ENCODE measurements at places on chromosomes 12 and 14.

DNA sequence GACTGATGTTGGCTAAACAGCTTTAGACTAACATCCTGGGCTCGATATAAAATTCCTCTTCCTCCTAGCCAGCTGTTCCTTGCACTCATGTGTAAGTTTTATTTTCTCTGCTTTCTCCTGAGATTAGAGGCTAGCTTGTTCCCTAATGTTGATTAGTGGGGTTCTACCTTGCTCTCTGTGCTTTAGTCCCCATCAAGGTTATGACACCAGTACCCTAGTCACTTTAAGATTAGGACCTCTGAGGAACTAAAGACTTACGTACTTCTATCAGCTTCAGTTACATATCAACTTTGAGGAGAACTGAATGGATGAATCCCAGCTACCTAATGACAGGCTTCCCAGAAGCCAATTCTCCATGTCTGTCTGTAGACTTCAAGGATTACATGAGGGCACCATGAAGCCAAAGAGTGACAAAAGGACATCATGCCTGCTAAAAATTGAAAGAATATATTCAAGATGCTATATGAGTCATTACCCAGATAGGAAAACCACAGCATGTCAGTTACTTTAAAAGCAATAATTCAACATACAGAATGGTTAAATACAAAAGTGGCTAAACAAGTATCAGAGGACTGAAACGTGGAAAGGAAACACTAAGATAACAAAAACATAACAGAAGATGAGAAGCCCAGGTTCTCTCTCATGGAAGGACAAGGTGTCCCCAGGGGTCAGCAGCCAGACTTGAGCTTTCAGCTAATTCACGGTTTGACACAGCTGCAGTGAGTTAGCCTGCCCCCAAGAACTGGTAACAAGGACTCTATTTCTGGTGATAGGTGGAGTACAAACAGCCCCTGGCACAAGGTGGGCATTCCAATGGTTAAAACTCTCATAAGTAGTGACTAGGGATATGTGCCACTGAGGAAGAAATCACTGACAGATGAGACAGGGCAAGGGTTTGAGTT is 20.4 kb downstream of the ADAM20 start:
- no peak for DNase-seq

- no peak for DNase-seq
Measured at GRCh38 chr14:56087671-56088471, 30.3 kb upstream of the PELI2 start.

- DNase-seq, result no peak
Measured at GRCh38 chr12:93019212-93019927, 90.3 kb upstream of the EEA1 start.

- no peak for DNase-seq
Measured at GRCh38 chr14:101830271-101830670, 68.8 kb downstream of the PPP2R5C start.

DNA sequence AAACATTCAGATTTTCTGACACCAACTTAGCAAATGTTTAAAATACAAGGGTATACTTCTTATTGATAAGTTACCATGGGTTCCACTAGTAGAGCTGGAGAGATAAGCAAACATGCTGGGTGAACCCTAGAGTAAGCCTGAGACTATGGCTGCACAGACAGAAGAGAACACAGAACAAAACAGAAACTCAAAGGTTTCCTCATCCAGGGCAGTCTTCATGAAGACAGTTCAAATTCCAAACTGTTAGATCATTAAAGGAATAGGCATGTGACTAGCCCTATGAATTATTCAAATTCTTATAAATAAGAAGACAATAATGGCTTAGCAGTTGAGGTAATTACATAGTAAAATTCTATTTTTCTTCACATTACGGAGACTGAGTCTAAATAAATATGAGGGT is 28.1 kb downstream of the BTBD7 start:
- no peak for DNase-seq

- no peak for DNase-seq
Measured at GRCh38 chr12:51829641-51830040, 18.9 kb downstream of the FIGNL2 start.

DNA sequence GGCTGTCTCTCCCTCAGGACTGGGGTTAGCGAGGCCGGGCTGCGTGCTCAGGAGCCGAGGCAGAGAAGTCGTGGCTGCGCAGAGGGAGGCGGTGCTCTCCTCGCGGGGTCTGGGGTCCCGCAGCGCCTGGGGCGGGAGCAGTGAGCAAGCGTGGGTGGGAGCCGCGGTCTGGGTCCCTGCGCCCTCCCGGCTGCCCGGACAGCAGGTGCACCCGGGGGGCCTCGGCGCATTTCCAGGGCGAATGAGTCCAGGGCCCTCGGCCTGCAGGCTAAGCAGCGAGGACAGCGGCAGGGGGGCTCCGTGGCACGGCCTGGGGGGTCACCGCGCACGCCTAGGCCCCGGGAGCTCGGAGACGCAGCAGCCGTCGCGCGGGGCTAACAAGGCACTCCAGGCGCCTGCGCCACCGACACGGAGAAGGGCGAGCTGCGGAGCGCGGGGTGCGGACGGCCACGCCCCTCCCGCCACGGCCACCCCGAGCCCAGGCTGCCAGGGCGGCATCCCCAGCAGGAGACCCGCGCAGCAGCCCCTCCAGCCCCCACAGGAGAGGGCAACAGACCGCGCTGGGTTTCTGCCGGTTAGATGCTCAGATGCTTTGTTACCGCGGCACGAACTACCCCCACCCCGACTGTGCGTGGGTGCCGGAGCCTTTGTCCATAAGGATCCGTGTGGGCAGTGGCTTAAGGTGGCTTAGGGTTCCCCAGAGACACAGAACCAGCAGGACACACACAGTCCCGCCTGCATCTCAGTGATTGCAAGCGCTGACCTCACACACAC is 117.7 kb upstream of the C14orf180 start:
- no peak for DNase-seq

DNA sequence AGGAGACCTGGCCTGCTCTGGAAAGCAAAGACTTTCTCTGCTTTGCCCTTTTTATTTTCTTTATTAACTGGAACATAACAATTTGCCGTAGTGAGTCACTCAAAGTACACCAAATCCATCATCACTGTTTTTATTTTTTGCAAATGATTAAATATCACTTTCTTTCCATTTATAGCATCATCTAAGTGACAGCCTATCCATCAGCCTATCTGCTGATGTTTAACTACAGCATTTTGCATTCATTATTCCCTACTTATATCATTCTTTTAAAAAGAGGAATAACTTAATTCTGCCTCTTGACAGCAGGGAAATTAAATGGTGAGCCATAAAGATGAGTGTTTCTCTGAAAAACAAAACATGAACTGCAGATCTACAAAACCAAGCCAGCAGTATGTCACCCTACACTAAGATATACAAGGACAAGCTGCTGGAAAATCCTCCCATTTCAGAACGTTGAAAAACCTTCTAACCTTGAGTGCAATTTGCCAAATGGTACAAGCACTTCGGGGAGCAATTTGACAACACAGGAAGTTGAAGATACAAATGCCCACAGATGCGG is 821.3 kb upstream of the TMEM132C start:
- DNase-seq, result no peak

GRCh38 chr14:75794615-75795038 is 133.6 kb downstream of the TTLL5 start:
- no peak for DNase-seq

GRCh38 chr14:68450391-68451120 is 342.3 kb downstream of the ZFP36L1 start:
- no peak for DNase-seq

GRCh38 chr12:119788786-119789185 is 88.3 kb downstream of the CIT start:
- DNase-seq, result no peak

DNA sequence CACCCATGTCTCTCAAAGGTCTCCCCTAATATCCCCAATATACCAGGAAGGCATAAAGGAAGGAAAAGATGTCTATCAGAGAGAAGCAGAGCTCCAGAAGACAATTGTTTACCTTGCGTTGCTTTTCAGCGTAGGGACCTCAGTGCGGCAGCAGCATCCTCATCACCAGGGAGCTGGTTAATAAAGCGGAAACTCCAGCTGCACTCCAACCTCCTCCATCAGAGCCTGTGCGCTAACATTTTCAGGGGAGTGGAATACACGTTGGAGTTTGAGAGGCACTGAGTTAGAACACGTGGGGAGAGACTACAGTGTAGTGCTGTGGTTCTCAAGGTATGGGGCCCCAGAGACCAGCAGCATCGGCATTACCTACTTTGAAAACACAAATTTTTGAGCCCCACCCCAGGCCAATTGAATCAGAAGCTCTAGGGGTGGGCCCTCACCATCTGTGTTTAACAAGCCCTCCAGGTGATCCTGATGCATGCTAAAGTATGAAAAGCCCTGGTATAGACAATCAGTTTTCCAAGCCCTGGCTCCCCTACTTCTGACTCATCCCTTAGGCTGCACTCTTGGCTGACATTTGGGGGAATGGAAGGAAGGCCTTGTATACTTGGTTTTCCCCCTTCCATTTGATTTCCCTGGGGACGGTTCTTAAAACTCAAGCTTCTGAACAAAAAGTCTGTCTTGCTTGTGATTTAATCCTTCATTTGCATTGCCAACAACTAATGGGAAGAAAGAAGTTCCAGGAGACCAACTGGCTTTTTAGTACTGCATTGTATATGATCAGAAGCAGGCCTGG is 419.0 kb upstream of the CCDC196 start:
- no peak for DNase-seq

DNA sequence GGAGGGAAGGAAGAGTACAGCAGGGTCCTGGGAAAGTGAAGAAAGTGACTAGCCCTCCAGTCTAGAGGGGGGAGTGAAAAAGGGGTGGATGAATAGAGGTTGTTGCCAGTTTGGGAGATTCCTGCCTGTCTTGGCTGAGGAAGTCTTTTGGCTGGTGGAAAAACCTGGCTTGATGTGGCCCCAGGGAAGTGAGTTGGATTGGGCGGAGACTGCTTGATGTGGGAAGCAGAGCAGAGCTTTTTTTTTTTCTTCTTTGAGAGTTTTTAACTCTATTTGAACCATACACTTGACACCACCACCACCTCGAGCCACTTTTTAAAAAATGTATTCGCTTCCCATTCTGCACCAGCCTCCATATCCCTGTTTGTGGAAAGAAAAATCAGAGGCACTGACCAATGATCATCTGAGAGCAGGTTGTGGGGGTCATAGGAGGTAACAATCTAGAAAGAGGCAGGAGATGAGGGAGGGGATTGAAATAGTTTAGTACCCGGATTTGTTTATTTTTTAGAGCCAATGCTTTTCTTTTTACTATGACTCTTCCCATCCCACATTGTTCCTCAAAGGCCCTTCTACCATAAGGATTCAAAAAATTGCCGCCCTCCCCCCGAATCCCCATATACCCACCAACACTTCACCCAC is 690 bp upstream of the DTX3 start:
- no peak for DNase-seq

- no peak for DNase-seq
Measured at GRCh38 chr14:64193821-64194220, 100.3 kb downstream of the ESR2 start.
